ENCODE measurements at places on chromosomes 7 and 10. TPM values are rescaled to one million over a fixed set of nuclear protein-coding genes. Genes with fewer than 3 reads are reported as not detected.

SIRT1 gene
- 32.0 TPM for total RNA-seq

STEAP4 gene
- total RNA-seq: not detected

ASL gene
- 26.8 TPM for total RNA-seq

GIMAP2 gene
- total RNA-seq: 44.1 TPM

GRCh38 chr10:2022401-2022800, 285.1 kb upstream of the ADARB2 start:
- no peak for DNase-seq

- DNase-seq: no peak
These were observed 34.0 kb downstream of the BRI3 start for GRCh38 chr7:98315318-98315993.

- DNase-seq: no peak
These were observed 142.4 kb downstream of the EPC1 start for GRCh38 chr10:32204606-32205005.

GRCh38 chr10:132709471-132709951, 76.4 kb downstream of the NKX6-2 start:
- no peak for DNase-seq

GRCh38 chr10:128109707-128110106, 16.5 kb downstream of the MKI67 start:
- no peak for DNase-seq

DNA sequence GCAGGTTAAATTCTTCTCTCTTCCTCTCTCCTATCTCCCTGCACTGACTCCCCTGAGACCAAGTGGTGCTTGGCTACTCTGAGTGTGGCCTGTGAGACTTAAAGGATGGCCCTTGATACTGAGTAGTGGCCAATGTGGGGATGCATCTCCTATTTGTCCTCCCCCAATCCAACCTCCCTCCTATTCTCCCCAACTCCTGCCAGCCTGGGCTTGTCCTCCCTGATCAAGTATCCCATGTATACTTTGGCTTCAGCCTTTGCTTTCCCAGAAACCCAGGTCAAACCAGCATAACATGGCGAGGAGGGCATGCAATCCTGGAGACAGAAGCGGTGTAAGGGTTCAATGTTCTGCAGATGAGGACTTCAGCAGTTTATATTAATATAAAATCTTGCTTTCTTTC, 77.9 kb upstream of the GRB10 start:
- DNase-seq: no peak

DNA sequence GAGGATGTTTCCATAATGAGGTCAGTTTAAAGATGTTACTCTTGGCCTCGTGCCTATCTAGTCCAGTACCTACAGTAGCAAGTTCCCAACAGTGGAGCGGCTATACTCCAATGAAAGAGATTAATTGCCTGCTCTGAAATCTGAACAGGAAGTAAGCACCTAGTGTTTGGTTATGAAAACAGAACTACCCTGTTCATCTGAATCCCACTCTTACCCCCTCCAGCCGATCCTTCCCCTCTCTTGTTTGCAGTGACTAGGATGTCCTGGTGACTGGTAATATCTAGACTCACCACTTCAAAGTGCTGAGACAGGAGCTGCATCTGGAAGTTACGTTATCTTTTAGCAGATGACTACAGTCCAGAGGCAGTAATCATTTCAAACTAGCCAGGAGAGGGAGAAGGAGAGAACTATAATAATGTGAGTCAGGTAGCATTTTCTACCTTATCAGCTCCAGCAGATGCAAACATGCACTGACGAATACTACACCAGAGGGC, 666.7 kb upstream of the NRP1 start:
- no peak for DNase-seq
